ENCODE measurements at places on chromosomes 5 and 9. TPM values are rescaled to one million over a fixed set of nuclear protein-coding genes. Genes with fewer than 3 reads are reported as not detected.

GRCh38 chr9:93186215-93186945 lies 2.4 kb downstream of the WNK2 start:
- H3K27ac ChIP-seq: no peak overlapping the region
- H3K4me3 ChIP-seq: no peak overlapping the region
- H3K36me3 ChIP-seq: no peaks in the 10 kb centered on the region
- DNase-seq: no peak
- peaks cover 9% of the 10 kb centered on the region for H3K4me1 ChIP-seq
- peaks cover 11% of the 10 kb centered on the region for H3K27me3 ChIP-seq

Gene PRRX2
- total RNA-seq: 0.69 TPM

GRCh38 chr9:129665389-129665775 lies at the start of gene PRRX2:
PRRX2 (plus strand) TSS chr9:129665647; CDS start chr9:129665868, 221 bp downstream.
- peaks cover 4% of the 10 kb centered on the region for H3K4me1 ChIP-seq
- no peak within 1 kb of the TSS for H3K27ac ChIP-seq
- DNase-seq: no peak
- peaks cover 11% of the 10 kb centered on the region for H3K27me3 ChIP-seq
- no peaks in the 10 kb centered on the region for H3K36me3 ChIP-seq

GRCh38 chr5:33170411-33170810 lies 270.4 kb upstream of the TARS1 start:
- no peaks in the 10 kb centered on the region for H3K27me3 ChIP-seq
- no peak overlapping the region for H3K27ac ChIP-seq
- no peak for DNase-seq
- H3K36me3 ChIP-seq: no peaks in the 10 kb centered on the region

DNA sequence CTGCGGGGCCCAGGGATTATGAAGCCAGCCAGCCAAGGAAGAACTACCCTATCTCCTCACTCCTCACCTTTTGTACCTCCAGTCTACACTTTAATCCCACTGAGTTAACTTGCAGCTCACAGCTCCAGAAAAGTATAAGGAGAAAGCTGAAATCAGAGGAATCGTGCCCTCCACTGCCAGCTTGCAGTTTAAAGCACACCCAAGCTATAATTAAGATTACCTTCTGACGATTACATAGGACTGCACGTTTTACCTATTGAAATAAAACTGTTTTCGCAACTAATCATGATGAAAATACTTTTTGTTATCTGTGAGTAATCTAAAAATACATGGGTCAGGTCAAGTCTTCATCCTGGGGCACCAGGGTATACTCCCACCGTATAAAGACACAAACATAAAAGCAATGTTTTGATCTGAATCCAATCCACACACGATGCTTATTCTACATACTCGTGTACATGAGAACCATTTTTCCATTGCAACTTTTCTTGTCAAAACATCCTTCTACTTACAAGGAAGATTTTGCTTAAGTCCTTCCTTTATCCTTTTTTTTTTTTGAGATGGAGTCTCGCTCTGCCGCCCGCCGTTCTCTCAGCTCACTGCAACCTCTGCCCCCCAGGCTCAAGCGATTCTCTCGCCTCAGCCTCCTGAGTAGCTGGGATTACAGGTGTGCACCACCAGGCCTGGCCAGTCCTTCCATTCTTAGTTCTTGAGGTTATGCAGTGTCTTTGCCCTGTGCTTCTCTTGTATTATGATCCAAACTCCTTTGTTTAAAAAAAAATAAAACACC lies 7.6 kb downstream of the RPL37 start:
- no peak for DNase-seq
- H3K27me3 ChIP-seq: no peaks in the 10 kb centered on the region
- peaks cover 41% of the 10 kb centered on the region for H3K4me1 ChIP-seq

Gene PRDM9
- not detected for total RNA-seq

- H3K27me3 ChIP-seq: peaks cover 35% of the 10 kb centered on the region
- H3K36me3 ChIP-seq: no peaks in the 10 kb centered on the region
- no peak overlapping the region for H3K4me3 ChIP-seq
- DNase-seq: no peak
Measured at GRCh38 chr9:109506097-109506712, 8.1 kb upstream of the PTPN3 start.

DNA sequence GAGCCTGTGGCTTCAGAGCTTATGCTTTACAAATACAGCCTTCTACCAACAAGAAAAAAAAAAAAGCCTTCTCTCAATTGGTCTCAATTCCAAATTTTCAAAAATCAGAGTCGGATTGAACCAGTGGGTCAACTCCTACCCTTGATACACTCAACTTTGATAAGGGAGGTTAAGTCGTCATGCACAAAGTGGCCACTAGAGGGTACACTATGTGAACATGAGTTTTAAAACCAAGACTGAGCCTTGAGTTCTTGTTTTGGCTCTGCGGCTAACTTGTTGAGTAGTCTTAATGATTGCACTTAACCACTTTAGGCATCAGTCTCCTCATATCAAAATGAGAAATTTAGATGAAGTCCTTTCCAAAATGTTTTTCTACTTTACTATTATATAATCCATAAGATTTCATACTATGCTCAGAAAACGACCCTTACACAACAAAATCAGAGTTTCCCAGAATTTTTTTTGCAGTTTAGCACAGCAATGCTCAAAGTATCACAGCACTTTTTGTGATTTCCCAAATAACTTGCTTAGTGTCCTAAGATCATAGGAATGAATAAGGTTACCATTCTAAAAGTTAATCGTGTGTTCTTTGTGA lies 92.9 kb upstream of the MTAP start:
- no peaks in the 10 kb centered on the region for H3K36me3 ChIP-seq
- H3K27me3 ChIP-seq: no peaks in the 10 kb centered on the region
- H3K4me1 ChIP-seq: peaks cover 14% of the 10 kb centered on the region
- no peak overlapping the region for H3K4me3 ChIP-seq
- H3K27ac ChIP-seq: no peak overlapping the region
- DNase-seq: peak; percentile 86

GRCh38 chr9:136567651-136568287 lies 21.9 kb upstream of the NOTCH1 start:
- H3K4me1 ChIP-seq: no peaks in the 10 kb centered on the region
- H3K27ac ChIP-seq: no peak overlapping the region
- no peaks in the 10 kb centered on the region for H3K27me3 ChIP-seq
- H3K36me3 ChIP-seq: no peaks in the 10 kb centered on the region
- DNase-seq: no peak
- no peak overlapping the region for H3K4me3 ChIP-seq

DNA sequence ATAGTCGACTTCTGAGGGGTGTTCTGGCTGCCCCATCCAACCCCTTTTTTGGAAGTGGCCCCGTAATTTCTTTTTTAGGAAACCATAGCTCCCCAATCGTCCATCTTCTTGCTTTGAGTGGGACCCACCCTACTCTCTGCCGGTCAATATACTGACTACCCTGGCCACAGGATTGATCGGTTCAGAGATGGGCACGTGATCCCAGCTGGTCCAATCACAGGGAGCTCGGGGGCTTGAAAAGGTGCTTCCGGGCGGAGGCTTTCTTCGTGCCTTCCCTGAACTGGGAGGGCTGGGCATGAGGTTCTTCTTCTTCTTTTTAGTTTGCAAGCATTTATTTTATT lies 78.7 kb upstream of the SH3PXD2B start:
- no peaks in the 10 kb centered on the region for H3K36me3 ChIP-seq
- no peak overlapping the region for H3K4me3 ChIP-seq
- H3K4me1 ChIP-seq: no peaks in the 10 kb centered on the region
- no peak for DNase-seq
- H3K27me3 ChIP-seq: peaks cover 9% of the 10 kb centered on the region

DNA sequence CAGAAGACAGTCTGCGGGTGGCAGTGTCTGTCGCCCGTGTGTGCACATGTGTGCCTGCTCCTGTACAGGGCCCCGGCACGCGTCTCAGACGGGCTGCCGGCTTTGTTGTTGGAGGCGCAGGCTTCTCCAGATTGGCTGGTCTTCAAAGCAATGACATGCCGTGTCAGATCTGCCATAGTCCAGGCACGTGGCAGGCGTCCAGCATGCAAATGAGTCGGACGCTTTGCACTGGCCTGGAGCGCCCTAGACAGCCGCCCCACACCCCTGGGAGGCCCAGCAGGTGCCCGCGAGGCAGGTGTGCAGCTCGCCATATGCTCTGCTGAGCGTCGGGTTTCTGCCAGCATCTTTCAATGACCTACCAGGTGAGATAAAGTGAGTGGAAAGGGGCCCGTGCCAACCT lies 71.5 kb downstream of the GADD45G start:
- no peaks in the 10 kb centered on the region for H3K4me1 ChIP-seq
- no peaks in the 10 kb centered on the region for H3K36me3 ChIP-seq
- no peak for DNase-seq
- no peak overlapping the region for H3K4me3 ChIP-seq

- no peaks in the 10 kb centered on the region for H3K27me3 ChIP-seq
- DNase-seq: no peak
- H3K27ac ChIP-seq: no peak overlapping the region
- H3K4me3 ChIP-seq: no peak overlapping the region
Measured at GRCh38 chr5:139369181-139369580, 13.9 kb downstream of the SLC23A1 start.

DNA sequence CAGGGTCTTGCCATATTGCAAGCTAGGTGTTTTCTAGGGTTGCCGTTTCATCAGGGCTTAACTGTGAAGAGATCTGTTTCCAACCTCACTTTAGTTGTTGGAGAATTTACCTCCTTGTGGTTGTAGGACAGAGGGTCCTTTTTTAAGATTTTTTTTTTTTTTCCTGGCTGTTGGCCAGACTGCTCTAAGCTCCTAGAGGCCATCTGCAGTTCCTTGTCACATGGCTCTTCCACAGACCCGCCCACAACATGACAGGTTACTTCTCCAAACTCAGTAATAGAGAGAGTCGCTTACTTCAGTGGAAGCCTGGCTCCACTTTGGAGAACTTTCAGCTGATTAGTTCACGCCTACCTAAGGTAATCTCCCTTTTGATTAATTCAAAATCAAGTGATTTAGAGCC lies 543.7 kb downstream of the DMRTA1 start:
- no peak for DNase-seq
- no peaks in the 10 kb centered on the region for H3K4me1 ChIP-seq
- no peak overlapping the region for H3K4me3 ChIP-seq
- H3K27ac ChIP-seq: no peak overlapping the region

DNA sequence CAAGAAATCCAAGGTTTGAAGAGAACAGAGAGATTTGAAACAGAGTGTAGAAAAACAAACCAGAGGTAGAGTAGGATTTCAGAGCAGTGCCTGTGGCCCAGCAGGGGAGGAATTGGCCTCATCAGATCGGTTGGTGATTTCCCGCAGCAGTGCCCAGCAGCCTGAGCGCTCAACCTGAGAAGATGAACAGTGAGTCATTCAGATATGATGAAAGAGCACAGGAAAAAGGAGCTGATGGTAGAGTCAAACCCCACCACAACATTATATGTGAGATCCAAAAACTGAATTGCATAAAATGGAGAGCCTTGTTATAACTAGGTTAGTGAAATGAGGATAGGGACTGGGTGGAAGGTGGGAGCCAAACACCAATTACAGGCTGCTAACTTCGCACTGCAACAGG lies 248.9 kb downstream of the PIK3R1 start:
- H3K4me1 ChIP-seq: no peaks in the 10 kb centered on the region
- H3K27ac ChIP-seq: no peak overlapping the region
- DNase-seq: peak; percentile 86

- no peak overlapping the region for H3K4me3 ChIP-seq
- peaks cover 15% of the 10 kb centered on the region for H3K4me1 ChIP-seq
- H3K27me3 ChIP-seq: no peaks in the 10 kb centered on the region
- no peak for DNase-seq
- H3K27ac ChIP-seq: no peak overlapping the region
Measured at GRCh38 chr5:81579262-81579924, 171.5 kb downstream of the SSBP2 start.

DNA sequence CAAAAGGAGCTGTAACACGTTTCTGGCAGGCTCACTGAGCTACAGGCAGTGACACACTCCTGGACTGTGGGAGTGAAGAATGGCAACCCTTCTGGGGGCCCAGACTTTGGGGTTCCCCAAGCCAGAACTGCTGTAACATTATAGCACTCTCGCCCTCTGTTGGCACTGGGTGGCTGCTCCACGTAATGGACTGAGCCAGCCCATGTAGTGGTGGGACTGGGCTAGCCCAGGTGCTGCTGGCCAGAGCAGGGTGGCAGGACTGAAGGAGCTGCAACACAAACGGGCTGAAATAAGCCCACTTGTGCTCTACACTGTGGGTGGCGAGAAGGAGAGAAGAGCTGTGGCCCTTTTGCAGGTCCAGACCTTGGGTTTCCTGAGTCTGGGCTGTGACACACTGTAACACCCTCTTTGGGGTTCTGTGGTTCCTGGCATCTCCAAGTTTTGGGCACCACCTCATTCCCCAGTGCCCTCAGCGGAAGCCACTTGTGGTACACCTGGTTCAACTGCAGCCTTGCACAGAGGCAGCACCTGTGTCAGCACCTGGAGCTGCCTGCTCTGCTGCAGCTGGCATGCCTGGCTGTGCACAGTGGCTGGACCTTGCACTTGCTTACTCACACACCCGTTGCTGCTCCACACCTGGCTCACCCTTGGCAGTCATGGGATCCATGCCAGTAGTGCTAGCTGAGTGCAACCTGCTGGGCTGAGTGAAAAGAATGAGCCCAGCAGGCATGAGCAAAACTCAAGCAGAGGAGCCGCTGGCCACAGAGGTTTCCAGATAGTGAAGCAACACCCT lies 95.0 kb upstream of the PRR16 start:
- no peaks in the 10 kb centered on the region for H3K27me3 ChIP-seq
- DNase-seq: no peak
- H3K36me3 ChIP-seq: no peaks in the 10 kb centered on the region
- H3K4me1 ChIP-seq: no peaks in the 10 kb centered on the region

DNA sequence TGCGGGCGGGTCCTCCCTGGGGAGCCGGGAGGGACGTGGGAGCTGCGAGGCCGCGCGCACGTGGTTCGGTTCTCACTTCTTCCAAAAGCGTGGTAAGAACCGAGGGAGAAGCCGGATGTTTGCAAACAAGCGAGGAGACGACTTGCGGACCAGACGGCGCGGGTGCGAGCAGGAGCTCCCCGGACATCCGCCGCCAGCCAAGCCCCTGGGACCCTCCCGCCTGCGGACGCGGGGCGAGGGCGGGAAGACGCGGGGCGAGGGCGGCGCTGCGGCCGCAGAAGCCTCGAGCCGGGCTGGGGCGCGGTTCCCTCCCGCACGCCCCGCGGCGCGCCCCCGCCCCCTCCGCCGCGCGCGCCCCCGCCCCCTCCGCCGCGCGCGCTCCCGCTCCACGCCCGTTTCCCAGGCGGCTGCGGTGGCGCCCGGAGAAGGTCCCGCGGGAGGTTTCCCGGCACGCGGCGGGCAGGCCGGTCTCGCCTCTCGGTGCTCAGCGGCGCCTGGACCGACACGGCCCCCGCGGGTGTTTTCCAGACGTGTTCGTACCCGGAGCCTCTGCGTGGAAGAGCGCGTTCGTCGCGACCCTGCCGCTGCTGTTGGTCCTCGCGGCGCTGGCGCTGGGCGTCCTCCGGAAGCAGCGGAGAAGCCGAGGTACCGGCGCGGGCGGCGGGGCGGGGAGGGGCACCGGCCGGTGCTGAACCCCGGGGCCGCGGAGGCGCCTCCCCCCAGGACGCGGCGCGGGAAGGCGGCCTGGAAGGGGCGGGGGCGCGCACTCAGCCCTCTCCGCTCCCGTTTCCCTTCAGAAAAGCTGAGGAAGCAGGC lies 12.8 kb downstream of the BTNL9 start:
- DNase-seq: peak; percentile 44
- H3K27ac ChIP-seq: no peak overlapping the region
- H3K27me3 ChIP-seq: peaks cover 71% of the 10 kb centered on the region
- H3K4me1 ChIP-seq: peaks cover 8% of the 10 kb centered on the region
- peak overlapping the region; percentile 67 for H3K4me3 ChIP-seq
- H3K36me3 ChIP-seq: peaks cover 3% of the 10 kb centered on the region
